ENCODE measurements at places on chromosomes 5 and 9.

DNA sequence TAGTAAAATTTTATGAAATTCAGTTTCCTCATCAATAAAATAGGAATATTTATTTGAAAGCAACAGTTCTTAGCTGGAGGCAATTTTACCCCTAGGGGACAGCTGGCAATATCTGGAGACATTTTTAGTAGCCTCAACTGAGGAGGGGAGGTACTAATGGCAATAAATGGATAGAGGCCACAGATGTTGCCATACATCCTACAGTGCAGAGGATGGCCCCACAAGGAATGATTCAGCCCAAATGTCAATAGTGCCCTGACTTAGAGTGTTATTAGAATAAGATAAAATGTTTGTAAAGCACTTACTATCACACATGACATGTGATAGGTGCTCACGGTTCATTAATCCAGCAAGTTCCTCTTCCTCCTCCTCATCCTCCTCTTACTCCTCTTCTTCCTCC lies 293.6 kb downstream of the KCTD16 start:
- no peak for DNase-seq

GRCh38 chr5:63230754-63231153 lies 652.1 kb downstream of the LRRC70 start:
- DNase-seq = no peak

- no peak for DNase-seq
These were observed 238.2 kb downstream of the NR3C1 start for GRCh38 chr5:143165049-143165880.

GRCh38 chr5:82332886-82333615 lies 54.9 kb upstream of the RPS23 start:
- DNase-seq = no peak

- DNase-seq = no peak
These were observed 69.4 kb upstream of the ACTBL2 start for GRCh38 chr5:57552033-57552432.

DNA sequence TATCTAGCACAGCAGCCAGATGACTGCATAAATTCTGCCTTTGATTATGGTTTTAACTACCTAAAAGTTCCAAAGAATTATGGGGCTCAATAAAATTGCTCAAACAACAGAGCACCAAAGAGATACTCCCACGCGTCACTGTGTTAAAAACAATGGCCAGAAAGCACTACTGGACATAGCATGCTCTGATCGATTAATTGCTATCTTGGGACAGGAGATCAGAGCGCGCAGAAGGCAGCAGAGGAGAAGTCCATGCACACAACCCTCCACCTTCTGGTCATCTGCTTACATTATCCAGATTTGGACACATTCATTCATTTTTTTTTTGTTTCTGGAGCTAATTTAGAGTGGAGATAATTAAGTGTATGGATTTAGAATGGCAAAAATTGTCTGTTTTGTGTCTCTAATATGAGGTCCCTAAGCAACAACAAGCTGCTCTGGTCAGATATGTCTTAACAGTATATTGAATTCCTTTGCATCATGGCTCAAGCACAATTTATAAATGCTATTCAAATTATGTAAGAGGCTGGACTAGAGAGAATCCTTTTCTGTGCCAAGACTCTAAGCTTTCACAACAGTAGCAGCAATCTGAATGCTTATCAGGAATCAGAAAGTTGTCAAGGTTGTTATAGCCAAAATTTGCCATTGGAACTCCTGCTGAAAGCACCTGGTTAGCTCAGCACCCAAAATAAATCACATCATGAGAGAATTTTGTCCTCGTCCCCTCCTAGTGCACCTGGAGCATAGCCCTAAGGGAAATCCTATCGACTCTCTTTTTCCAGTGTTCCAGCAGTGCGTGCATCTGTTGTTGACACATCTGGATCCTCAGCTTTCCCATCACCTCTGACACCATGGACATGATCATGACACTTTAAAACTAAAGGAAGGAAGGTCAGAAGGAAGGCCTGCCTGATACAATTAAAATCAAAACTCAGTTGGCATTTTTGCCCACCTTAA lies 98.6 kb upstream of the HMHB1 start:
- no peak for DNase-seq

- DNase-seq = no peak
These were observed 55.2 kb downstream of the SLC28A3 start for GRCh38 chr9:84285381-84285780.

- peak; percentile 76 for DNase-seq
These were observed 98.5 kb upstream of the LHFPL2 start for GRCh38 chr5:78747055-78747454.

DNA sequence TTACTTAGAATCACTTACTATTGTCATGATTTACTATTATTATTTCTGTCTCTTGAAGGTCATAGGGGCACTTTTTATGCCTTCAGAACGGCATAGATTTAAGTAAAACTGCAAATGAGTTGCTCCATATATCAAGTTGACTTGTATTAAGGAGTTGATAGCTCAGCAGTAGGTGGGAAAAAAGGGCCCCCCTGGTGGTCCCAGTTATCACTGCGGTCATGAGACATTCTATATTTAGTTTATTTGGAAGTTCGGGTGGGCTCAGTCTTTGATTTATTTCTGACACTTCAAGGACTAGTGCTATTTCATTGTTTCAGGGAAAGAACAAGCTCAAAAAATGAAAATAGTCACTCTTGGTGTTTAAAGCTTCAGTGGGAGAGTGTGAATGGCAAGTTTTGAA lies 159.3 kb downstream of the SLC24A2 start:
- DNase-seq = no peak

- DNase-seq = no peak
These were observed 105.5 kb downstream of the MACIR start for GRCh38 chr5:103364074-103364473.

DNA sequence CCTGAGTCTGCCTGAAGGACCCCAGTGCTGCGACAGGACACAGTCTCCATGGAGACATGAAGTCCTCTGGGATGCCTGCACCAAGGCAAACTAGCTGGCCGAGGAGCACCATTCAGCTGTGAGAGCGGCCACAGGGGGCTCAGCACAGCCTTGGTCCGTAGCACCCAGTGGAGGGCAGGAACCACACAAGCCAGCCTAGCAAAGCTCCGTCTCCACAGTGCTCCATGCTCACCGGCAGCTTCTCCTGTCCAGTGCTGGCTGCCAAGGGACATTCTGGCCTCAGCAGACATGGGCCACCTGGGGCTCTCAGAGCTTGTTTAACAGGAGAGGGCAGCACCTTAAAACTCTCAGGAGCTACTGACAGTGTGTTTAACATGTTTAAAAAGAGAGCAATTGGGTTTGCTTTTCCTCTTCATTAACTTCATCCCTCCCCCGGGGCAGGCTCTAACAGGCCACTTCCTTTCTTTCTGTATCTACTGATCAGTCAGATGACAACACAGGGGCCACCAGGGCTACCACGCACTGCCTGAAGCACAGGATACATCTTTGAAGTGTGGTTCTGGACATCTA lies 57.0 kb downstream of the SECISBP2 start:
- DNase-seq = no peak

GRCh38 chr9:132156262-132156661 lies 5.6 kb upstream of the NTNG2 start:
- DNase-seq = no peak

DNA sequence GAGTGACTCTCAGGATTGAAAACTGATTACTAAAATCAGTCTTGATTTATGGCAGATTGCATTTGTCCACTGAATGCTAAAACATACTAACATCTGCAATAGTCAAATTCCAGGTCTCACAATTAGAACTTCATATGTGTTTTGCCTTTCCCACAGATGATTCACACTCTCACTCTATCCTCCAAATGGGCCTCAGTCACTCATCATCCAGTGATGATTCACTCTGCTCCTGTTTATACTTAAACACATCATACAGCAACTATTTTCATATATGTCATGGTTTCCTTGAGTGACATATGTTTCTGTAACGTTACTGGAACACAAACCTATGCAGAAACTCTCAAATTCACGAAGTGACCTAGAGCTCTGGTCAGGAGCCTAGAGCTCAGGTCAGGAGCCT lies 512.9 kb downstream of the HINT1 start:
- DNase-seq = no peak

DNA sequence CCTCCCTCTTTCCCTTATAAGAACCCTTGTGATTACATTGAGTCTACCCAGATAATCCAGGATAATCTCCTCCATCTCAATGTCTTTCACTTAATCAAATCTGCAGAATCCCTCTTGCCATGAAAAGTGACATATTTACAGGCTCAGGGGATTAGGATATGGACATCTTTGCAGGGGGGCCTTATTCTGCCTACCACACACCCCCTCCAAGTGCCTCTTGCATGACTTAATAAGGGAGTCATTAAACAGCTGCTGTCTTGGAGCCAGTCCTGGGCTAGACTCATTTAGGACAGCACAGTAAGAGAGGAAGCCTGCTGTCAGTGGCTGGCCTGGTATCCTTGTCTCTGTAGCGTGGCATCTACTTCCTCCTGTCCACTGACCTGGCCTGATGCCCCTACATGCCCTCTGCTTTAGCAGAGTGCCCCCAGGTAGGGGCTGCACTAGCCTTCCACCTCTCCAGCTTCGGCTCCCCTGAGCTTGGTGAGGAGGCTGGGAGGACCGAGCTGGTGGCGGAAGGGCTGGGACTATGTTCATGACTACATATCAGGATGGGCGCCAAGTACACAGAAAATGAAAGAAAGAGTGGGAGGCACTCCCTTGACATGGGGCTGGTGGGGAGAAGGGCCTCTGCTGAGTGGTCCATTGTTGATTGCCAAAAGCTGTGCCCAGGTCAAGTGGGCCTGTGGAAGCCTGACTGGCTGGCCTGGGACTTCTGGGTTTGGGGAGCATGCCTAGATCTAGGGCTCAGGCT lies 17.2 kb downstream of the ENHO start:
- no peak for DNase-seq

DNA sequence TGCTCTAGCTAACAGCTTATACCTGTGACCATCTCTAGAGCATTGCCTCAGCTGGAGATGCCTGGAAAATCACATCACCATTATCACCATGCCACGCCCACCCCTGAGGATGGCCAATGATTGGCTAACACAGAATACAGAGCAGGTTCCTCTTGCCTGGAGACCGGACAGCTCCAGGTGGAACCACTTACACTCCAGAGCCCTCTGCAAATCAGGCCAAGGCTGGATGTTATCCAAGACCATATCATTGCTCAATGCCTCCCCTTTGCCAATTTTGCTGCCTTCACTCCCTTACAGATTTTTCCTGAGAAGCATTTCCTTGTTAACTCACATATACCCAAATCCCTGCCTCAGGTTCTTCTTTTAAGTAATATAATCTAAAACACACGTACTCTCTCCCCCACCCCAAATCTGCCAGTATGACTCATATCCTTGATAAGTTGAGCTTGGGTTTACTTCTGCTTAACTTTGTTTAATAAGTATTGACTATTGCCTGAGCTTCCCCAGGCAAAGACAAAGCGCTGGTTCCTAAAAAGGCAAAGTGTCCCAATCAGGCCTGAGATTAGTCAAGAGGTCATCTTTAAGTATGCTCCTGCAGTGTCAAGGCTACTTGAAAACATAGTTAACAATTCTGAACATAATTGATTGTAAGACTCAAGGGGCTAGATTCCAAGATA lies 309.6 kb downstream of the EPB41L4A start:
- DNase-seq = peak; percentile 39

DNA sequence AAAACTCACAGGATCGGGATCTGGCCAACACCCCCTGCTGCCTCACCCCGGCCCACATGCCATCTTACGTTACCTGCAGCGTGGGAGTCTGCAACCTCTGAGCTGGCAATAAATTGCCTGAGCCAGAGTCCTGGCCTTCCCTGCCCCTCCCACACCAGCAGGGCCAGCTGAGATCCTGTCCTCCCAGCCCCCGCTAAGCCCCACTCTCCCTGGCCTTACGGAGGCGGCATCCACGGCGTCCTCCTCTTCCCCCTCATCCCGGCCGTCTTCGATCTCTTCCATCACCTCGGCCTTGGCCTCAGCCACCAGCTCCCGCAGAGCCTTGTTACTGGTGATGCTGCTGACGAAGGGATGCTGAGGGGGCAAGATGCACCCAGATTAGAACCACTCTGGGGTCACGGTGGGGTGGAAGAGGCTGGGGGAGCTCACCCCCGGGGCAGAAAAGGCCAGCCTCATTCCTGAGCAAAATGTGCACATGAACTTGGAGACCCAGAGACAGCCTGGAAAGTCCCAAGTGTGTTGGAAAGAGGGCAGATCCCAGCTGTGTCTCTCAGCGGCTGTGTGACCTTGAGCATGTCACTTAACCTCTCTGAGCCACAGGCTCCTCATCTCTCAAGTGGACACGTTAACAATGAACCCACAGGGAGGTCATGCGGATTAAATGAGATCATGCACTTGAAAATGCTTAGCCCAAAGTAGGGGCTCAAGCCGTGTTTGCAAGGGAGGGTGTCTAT lies 89.9 kb upstream of the FBXW11 start:
- peak; percentile 59 for DNase-seq

DNA sequence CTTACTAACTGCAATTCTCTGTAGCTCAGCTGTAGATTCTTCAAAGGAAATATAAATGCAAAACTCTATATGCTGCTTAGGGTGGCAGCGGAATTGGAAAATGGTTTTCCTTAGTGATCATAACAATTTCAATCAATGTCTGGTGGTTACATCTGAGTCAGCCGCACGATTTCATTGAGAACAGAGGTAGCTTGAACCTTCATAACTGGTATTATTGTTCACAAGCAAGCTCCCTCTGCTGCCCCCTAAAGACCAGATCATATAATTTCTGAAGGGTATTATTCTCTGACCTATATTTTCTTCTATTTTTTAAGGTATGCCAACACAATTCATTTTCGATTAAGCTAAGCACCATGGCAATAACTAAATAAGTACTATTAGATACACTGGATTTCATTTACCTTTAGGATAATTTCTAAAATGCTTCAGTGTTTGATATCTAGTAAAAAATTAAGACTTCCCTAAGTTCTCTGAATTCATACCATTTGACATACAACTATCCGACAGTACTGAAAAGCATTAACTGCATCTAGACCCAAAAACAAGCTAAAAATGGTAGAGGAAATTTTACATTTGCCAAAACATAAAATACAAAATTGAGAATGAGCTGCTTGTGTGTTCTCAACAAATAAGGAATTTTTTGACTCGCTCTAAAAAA lies 181.1 kb upstream of the SPEF2 start:
- no peak for DNase-seq

GRCh38 chr9:37859043-37859442 lies 44.9 kb downstream of the SLC25A51 start:
- no peak for DNase-seq

- no peak for DNase-seq
These were observed 109.7 kb downstream of the TSSK1B start for GRCh38 chr5:113325054-113325453.

DNA sequence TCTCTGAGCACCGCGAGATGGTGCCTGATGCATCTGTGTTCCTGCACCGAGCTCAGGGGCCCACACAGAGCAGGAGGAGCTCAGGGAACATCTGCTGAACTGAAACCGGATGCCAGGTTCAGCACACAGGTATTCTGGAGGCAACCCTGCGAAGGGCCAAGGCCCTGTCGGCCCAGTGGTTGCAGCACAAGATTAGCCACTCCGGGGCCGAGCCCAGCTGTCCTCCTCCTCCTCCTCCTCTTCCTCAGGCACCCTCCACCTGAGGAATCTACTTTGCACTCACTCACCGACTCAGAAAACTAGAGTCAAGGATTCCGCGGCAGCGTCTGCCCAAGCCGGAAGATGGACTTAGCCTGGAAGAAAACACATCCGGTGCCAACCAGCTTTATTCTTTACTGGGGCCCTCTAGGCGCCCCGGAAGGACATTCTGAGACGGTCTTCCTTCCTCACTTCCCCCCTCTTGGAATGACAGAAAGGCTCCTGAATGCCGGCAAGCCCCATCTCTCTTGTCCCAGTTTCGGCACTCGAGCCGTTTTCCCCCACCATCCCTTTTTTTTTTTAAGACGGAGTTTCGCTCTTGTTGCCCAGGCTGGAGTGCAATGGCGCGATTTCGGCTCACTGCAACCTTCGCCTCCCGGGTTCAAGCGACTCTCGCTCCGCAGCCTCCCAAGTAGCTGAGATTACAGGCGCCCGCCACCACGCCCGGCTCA lies at the start of gene ZBTB6:
ZBTB6 (minus strand) TSS at position 360 of the 710 bp plus-strand sequence. CDS start 1,251 bp downstream, outside the sequence.
- peak; percentile 83 for DNase-seq

- no peak for DNase-seq
These were observed 116.7 kb downstream of the WDR70 start for GRCh38 chr5:37495668-37496347.
